ENCODE measurements at places on chromosomes 6 and 20.

DNA sequence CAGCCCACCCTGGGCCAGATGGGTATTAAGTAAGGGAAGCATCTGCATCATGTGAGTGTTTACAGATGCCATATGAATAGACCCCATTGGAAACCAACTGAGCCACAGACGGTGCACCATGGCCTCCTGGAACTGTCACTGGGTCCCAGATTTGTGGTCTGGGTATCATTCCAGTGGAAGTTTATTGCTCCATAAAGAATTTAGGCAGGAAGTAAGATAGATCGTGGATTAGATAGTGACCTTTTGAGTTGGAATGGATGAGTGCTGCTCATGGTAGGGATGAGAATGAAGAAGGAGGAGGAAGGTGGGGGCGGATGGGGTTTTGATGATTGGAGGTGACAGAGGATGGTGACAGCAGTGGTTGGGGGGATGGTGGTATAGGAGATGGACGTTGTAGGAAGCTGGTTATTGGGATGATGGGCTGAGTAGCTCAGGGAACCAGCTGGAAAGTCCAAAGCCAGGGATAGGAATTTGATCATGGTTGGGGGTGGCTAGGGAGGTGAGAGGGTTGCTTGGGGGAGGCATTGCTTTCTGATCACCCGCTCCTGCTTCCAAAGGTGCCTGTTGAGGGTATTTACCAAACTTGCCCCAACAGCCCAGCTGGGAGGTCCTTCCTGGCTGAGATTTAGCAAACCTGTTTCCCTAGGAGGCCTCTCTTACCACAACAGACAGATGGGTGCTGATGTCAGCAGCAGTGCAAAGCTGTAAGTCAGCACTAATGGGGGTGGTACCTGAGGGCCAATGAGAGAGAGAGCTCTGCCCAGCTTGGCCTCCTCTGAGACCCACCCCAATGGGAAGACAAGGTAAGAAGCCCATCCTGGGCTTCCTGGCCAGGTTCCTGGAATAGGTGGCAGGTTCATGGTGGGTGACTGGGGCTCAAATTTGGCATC is 78.0 kb downstream of the VEGFA start:
- no peak for DNase-seq

GRCh38 chr6:152636609-152637295 is 410 bp downstream of the SYNE1 start:
- no peak for DNase-seq

DNA sequence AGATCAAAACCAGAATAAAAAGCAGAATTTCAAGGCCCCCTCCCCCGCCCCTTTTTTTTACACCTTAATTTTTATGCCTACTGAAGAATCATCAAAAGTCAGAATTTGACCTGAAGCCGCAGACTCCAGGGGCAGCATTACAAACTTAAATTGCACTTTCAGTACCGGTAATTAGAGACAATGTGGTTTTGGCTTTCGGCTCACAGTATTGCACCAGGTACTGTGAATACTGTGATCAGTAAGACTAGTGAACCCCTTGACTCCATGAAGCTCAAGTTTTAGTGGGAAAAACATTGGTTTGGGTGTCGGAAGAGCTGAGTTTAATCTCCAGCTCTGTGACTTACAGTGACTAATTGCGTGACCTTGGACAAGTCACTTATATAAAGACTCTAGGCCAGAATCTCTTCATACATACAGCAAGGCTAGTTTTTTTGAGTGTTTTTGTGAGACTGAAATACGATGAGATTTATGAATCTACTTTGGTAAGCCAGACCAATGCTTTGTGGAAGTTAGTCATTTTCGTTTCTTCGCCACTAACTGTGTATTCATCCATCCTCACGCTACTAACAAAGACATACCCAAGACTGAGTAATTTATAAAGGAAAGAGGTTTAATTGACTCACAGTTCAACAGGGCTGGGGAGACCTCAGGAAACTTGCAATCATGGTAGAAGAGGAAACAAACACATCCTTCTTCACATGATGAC is 114.7 kb downstream of the SASH1 start:
- no peak for DNase-seq

GRCh38 chr6:10303608-10304506 is 111.0 kb downstream of the TFAP2A start:
- DNase-seq = no peak

DNA sequence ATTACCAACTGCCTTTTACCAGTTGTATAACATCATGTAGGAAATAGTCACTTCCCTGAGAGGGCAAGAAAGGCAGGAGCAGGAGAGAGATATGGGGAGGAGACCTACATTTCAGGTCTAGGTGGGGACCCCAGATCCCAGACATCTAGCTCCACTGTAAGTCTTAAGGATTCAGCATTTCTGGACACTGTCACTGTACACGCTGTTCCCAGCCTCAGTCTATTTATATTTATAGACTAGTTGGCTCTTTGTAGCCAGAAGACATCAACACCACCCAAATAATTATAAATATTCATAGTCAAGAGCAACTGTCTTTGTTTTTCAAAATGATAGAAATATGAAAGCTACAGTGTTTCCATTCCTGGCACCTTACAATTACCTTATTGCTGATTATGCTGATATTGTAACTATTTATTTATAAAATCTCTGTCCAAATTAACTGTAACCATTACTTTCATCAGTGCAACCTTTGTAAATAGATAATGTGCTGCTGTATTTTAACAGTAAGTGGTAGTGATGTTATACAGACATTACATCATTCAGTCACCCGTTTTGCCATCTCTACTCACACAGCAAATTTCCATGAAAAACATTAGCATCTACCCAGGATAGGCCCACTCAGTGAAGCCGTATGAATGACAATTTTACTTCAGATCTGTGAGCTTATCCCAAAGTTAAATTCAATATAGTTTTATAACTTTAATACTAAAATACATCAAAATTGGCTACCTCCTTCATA is 162.8 kb downstream of the PTPRK start:
- no peak for DNase-seq

GRCh38 chr20:43831481-43832065 is 83.1 kb upstream of the TOX2 start:
- no peak for DNase-seq

DNA sequence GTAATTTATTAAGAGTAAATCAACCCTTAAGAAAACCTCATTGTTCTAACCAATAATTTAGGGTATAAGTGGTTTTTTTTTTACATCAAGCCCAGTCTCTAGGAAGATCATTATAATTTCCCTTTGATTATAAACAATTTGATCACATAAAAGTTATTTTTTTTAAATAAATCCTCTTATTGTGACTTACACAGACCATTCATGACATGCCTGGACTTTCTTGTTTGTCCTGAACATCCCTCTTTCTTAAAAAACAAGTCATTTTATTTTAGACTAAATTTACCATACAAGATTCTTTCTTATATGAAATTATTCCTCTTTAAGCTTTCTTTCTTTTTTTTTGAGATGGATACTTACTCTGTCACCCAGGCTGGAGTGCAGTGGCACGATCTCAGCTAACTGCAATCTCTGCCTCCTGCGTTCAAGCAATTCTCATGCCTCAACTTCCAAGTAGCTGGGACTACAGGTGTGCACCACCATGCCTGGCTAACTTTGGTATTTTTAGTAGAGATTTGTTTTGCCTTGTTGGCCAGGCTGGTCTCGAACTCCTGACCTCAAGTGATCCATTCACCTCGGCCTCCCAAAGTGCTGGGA is 53.6 kb upstream of the AGPAT4 start:
- peak; percentile 1 for DNase-seq

GRCh38 chr6:41186031-41186562 is 14.9 kb downstream of the TREML2 start:
- DNase-seq = no peak

GRCh38 chr6:160259143-160259425 is 463 bp upstream of the SLC22A2 start:
- DNase-seq = no peak

- no peak for DNase-seq
These were observed 147.9 kb upstream of the PRND start for GRCh38 chr20:4573564-4574355.

DNA sequence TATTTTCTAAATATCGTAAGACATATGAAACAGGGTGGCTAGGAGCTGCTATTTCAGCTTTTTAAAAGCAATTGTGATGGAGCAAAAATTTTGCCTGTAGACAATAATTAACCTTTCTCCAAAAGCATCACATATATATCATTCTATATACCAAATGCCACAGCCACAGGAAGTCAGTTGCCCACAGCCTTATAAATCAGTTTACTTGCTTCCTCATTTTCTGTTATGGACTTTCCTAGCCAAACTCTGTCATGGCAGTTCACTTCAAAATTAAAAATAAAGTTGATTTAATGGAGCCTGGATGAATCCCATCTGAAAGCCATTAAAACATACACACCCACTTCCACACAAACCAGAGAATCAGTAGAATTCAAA is 93.4 kb upstream of the NHSL1 start:
- DNase-seq = no peak

GRCh38 chr6:2976571-2977085 is 5.3 kb upstream of the SERPINB6 start:
- DNase-seq = no peak

- DNase-seq = no peak
These were observed 43.6 kb downstream of the ADTRP start for GRCh38 chr6:11734861-11735613.

DNA sequence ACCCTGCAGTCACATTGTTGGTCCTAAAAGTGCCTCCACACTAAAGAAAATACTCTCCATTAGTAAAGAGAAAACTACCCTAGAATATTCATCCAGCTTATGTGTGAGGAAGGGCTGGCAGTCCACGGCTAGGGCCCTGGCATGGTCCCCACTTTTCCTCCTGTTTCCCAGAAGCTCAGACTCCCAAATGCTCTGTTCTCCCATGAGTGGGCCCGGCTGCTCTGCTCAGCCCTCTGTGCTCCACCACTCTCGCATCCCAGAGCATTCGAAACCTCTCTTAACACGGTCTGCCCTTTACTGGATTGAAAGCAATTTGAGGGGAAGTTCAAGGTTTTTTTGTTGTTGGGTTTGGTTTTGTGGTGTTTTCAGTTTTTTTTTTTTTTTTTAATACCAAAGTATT is 61.8 kb downstream of the APCDD1L start:
- DNase-seq = peak; percentile 77

GRCh38 chr20:20398123-20398522 is 30.2 kb downstream of the INSM1 start:
- no peak for DNase-seq

GRCh38 chr6:160462551-160463109 is 114.5 kb downstream of the SLC22A3 start:
- DNase-seq = no peak

GRCh38 chr6:137299681-137300080 is 80.5 kb upstream of the IFNGR1 start:
- no peak for DNase-seq

DNA sequence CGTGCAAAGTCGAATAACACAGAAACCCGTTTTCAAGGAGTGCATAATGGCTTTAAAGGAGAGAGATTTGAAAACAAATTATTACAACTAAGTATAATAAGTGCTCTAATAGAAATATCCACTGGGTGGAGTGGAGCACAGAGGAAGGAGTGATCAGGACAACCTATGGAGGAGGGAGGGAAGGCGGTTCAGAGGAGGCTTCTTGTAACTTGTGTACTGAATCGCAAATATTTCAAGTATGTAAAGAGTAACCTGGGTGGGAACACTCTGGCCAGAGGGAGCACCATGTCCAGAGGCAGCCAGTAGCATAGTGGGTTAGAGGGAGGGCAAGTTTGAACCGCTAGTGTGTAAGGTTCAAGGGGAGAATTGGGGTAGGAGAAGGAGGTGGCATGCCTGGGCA is 21.6 kb upstream of the TNFAIP3 start:
- no peak for DNase-seq

DNA sequence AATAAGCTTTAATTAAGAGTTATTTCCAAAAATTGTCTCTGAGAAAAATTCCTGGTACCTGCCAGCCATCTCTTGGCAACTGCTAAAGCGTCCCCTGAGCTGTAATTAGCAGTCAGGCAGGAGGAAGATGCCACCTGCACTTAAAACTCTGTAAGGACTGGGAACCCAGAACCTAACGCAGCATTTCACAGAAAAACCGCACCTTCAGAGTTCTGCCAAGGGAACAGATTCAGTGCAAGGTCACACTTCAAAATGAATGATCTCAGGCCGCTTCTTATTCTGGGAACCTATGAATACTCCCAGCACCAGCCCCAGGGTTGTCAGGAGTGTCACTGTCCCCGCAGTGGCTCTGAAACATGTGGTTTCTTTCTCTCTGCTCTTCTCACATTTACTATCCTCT is 36.7 kb downstream of the INSM1 start:
- DNase-seq = no peak

- no peak for DNase-seq
These were observed 29.2 kb downstream of the GFRA4 start for GRCh38 chr20:3633913-3634478.

DNA sequence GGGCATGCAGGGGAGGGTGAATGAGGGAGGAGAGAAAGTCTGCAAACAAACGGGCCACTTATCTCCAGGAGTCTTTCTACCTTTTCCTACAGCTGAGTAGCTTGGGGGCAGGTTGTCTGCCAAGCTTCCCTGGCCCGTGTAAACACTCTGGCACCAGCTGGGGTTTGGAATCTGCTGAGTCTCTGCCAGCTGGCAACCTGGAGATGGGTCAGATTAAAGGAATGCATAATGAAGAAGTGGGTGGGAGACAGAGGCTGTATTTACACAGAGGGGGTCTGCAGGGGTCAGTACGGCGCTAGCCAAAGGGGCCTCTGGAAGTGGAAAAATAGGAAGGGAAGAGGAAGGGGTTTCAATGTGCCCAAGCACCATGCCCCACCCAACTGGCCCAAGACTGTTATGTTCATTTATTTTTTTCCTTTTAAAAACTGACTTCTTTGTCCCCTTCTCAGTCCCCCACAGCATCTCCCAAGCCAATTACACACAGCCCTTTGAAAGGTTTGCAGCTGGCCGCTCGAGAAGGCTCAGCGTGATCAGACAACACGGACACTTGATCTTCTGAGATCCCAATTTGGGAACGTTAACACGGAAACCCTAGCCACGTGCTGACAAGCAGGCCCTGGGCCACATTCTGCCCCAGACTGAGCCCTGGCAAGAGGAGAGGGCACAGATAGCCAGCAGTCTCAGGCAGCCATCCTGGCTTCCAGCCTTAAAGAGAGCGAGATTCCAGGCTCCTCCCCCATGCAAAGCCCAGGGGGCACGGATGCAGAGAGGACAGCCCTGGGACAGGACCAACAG is 25.2 kb downstream of the TRAM2 start:
- peak; percentile 99 for DNase-seq

GRCh38 chr20:37417617-37418467 is 71.9 kb downstream of the SRC start:
- DNase-seq = no peak

DNA sequence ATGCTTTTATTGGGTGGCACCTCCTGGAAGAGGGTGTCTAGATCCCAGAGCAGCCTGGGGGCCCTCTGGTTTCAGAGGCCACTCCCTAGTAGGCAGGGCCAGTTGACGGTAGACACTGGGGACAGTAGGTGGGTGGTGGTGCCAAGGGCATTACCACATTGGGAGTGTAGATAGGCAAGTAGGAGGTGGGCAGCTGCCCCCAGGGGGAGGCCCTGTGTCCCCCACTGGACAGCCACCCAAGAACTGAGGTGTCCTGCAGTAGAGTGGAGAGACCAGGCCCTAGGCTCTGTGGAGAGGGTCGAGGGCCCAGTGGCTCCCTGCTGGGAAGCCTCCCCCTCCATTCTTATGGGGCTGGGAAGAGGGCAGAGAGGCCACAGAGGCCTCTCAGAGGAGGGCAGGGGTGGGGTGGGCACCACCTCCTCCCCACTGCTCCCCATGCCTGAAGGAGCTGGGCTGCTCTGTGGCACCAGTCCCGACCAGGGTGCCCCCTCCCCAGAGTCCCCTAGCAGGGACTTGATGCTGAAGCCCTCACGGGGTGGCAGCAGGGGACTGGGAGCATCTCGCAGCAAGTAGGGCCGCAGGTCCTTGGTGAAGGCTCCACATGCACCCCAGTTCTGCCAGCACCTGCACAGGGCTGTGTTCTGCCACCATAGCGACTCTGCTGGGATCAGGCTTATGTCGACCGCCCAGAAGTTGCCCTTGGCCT is 305.0 kb upstream of the KCNQ5 start:
- no peak for DNase-seq

Measured in DMS79 treated with DMSO at 0.1 percent for 48 hours (cell line).